H4 (cell line): ENCODE measurements at places on chromosomes 6 and 20. TPM values are rescaled to one million over a fixed set of nuclear protein-coding genes. Genes with fewer than 3 reads are reported as not detected.

DNA sequence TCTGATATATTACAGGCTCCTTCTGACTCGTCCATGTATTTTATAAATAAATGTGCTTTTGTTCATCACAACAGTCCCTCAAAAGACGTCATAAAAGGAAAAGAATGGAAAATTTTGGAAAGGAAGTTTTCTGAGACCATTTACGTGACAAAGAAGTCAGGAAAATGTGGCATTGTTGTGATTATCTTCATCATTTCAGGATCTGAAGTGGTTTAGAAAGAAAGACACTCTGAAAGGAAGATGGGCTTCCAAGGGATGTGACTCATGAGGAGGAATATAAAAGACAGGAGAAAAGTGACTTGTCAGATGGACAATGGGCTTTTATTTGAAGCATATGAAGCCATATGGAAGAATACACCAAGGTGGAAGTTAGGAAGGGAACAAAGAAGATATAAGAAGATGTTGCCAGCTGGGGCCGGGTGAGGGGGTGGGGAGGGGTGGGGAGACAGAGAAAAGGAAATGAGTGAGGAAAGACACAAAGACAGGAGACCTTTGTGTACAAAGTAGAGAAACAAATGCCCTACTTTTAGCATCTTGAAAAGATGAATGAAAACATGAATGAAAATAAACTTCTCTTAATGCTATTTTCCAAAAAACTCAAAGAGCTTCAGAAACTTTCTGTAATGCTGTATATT lies 190.3 kb upstream of the PREP start:
- DNase-seq = no peak

GRCh38 chr6:44855562-44856411 lies 468.3 kb downstream of the CDC5L start:
- no peak for DNase-seq

- DNase-seq = no peak
These were observed 31.9 kb upstream of the JARID2 start for GRCh38 chr6:15213838-15214400.

GRCh38 chr6:138162111-138162954 lies 594 bp downstream of the ARFGEF3 start:
- DNase-seq = no peak

DNA sequence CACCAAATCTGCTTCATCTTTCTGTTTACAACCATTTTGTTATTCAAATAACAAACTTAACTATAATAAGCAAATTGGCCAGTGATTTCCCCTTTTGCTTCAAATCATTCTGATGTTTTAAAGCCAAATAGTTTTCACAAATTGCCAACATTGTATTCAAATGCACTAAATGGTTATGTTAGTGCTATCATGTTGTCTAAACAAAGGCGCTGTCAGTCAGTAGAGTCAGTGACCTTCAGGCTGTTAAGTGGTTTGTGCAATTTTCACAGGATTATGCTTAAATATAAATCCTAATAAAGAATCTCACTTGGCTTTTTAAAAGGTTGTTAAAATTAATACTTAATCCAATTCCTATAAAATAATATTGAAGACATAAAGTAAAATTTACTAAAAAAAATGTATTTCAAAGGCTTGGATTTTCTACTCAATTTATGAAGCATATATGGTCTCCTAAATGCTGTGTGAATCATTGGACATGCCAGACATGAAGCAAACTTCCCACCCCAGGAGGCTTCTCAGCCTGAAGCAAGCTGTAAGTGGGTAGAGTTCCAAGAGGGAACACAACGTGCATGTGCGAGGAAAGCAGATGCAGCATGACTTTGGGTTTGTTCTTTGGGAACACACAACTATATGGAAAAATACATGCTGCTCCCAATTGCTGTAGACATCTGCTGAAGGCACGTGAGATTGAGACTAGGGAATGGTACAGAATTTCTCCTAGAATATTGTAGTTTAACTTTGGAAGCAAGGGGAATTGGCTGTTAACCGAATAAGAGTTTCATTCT lies 54.9 kb downstream of the RSPO3 start:
- DNase-seq = no peak

- peak; percentile 59 for DNase-seq
These were observed 55.5 kb upstream of the SGK1 start for GRCh38 chr6:134373282-134373922.

DNA sequence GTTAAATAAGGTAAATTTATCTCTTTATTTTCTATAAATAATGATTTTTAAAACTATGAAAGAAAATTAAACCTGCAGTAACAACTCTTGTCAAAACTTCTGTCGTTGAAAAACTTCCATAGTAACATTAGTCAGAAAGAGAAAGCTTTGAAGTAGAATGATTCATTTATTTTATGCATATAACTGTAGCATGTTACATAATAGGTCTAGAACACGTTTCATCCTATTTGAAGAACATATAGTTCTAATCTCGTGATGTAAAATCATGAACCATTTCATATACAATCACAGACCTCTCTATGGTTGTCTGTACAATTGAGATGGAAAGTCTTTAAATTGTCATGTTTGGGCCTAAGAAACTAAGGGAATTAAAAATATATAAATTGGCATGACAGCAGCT lies 61.3 kb upstream of the MYLIP start:
- no peak for DNase-seq

- DNase-seq = no peak
These were observed 31.9 kb upstream of the SYNCRIP start for GRCh38 chr6:85674604-85675003.

- no peak for DNase-seq
These were observed 18.7 kb upstream of the GATA5 start for GRCh38 chr20:62494537-62494936.

DNA sequence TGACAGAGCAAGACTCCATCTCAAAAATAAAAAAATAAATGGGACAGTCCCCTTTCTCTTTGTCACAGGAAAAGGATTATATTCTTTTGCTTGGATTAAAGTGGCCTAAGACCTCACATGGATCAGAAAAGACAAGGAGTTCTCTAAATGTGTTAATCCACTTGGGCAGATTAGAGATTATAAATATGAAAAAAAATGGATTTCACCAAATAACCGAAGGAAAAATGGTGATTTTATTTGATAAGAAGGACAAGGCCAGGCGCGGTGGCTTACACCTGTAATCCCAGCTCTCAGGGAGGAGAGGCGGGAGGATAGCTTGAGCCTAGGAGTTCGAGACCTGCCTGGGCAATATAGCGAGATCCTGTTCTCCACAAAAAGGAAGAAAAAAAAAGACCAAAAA lies 21.8 kb downstream of the SAMHD1 start:
- no peak for DNase-seq

DNA sequence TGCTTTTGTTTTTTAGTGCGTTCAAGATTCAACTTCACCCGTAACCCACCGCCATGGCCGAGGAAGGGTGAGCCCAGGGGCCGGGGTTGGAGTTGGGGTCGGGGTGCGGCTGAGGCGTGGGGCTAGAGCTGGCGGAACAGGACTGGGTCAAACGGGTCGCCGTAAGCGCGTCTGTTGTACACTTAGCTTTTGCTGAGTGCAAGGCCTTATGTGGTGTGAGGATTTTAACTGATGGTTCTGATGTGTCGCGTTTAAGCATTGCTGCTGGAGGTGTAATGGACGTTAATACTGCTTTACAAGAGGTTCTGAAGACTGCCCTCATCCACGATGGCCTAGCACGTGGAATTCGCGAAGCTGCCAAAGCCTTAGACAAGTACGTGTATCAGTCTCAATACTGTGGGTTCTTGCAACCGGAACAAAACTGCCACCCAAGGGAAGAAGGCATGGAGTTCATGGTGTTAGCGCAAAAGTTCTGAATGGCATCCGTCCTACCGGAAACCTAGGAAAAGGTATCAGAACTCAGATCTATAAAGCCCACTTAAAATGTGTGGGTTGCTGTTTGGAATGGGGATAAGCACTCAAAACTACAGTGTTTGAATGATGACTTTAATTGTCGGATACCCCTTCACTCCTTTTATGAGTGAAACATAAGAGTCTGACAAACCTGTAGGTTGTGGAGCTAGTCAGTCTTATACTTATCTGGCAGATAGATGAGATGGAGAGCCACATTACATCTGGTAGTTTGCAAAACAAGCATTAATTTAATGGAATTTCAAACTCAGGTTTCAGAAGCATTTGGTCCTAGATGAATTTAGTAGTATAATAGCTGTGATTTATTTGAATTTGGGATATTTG lies 574 bp downstream of the RPS12 start:
- DNase-seq = no peak

DNA sequence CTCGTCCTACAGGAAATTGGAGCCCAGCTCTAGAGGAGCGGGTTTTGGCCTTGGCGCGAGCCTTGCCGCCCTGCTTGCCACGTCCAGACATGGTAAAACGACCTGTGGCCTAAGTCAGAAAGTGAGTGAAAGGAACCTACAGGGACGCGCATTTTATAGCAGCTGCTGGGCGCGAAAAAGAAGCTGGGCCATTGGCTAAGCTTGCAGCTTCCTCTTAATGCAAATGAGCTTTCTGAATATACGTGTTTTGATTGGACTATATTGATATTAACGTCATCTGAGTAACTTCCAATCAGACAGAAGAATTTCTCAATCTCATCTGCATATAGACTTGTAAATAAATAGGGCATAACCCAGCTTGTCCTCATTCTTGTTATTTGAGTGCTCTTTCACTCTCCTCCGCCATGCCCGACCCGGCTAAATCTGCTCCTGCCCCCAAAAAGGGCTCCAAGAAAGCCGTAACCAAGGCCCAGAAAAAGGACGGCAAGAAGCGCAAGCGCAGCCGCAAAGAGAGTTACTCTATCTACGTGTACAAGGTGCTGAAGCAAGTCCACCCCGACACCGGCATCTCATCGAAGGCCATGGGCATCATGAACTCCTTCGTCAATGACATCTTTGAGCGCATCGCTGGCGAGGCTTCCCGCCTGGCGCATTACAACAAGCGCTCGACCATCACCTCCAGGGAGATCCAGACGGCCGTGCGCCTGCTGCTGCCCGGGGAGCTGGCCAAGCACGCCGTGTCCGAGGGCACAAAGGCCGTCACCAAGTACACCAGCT lies 18.9 kb downstream of the OR2B2 start:
- DNase-seq = peak; percentile 99

- DNase-seq = no peak
These were observed at the start of gene KCNS1 for GRCh38 chr20:45100563-45101245. TSS of gene KCNS1 (minus strand) at chr20:45101127. CDS start at chr20:45099236, 1,891 bp downstream.

DNA sequence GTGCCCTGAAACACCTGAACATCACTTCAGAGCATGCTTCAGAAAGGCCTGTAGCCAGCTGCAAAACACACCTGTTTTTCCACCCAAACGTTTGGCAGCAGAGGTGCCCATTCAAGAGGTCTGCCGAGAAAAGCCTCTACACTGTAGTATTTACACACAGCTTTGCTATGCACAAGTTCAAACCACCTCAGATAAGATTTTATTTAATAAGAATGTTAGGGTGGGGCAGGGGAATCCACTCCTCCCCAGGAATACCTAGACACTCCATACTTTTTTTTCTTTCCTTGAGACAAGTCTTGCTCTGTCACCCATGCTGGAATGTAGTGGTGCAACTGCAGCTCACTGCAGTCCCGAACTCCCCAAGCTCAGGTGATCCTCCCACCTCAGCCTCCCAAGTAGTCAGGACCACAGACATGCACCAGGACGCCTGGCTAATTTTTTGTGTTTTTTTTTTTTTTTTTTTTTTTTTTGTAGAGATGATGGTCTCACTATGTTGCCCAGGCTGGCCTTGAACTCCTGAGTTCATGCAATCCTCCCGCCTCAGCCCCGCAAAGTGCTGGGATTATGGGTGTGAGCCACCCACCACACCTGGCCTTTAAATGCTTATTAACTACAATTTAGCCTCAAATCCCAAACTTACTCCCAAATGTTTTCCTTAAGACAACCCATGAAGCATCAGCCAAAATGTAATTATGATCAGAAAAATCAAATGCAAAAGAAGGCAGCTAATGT lies 9.7 kb downstream of the MRPL14 start:
- no peak for DNase-seq

GRCh38 chr6:31870385-31870921 lies 7.8 kb upstream of the NEU1 start:
- no peak for DNase-seq

DNA sequence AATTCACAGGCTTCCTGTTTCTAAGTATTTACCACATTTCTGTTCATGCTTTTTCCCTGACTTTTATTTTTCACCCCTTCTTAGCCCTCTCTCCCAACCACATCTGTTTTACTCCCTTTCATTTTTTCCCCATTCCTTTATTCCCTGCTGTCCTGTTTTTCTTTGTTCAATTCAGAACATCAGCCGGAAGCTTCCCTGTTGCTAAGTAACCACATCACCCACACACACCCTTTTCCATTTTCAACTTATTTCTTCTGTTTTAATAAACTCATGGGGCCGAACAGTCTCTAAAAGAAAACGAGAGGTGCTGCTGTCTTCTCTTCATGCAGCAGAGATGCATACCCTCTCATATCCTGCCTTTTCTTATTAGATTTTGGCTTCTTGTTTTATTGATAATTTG lies 53.5 kb upstream of the CEP85L start:
- DNase-seq = no peak

DNA sequence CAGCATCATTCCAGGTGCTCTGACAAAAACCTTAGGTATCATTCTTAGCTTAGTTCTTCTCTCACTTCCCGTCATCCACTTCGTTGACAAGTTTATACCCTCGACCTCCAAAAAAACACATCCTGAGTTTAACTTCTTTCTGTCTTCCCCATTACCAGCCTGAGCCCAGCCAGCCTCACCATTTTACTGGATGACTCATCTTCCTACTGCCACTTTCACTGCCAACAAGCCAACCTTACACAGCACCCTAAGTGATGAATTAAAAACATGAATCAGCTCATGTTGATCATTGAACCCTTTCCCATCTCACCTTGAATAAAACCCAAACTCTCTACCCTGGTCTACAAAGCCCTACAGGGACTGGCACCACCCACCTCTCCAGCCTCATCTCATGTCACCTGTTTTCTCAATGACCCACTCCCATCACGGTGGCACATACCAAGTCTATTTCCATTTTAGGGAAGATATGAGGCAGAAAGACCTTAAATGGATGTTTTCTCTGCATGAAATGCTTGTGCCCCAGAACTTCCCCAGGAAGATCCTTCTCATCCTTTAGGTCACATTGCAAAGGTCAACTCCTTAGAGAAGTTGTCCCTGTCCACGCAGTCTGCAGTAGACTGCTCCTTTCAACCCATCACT lies 9.9 kb upstream of the UST start:
- peak; percentile 14 for DNase-seq

DNA sequence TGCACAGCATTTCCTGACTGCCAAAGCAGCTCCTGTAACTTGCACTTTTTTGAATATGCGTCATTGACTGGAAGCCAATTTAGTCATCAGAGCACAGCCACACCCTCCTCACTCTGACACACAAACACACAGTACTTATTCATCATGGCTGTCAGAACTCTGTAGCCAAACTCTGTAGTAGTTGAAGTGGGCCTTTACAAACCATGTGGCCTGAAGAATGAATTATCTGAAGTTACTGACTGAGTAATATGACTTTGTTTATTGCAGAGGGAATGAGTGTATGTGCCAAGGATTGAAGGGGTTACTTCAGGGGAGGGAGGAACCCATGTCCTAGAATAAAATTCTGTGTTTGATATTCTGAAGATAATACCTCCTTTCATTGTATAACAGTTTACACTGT lies 102.7 kb downstream of the FIG4 start:
- DNase-seq = peak; percentile 84

DPPA5 gene
- not detected in 2 replicates for total RNA-seq

ABHD16B gene
- not detected in 2 replicates for total RNA-seq

SRMS gene
- total RNA-seq = not detected in 2 replicates

ISM1 gene
- 0.35 and 0.47 TPM in 2 replicates for total RNA-seq

CST9 gene
- total RNA-seq = not detected in 2 replicates

ZKSCAN8 gene
- 7.4 and 10.1 TPM in 2 replicates for total RNA-seq

MRPS10 gene
- total RNA-seq = 73.5 and 84.6 TPM in 2 replicates
